LHCN-M2 (cell line): ENCODE measurements at places on chromosomes 5 and 9. TPM values are rescaled to one million over a fixed set of nuclear protein-coding genes. Genes with fewer than 3 reads are reported as not detected.
A peak's percentile ranks its signal among the peaks of the same experiment; 100 is the strongest.

DNA sequence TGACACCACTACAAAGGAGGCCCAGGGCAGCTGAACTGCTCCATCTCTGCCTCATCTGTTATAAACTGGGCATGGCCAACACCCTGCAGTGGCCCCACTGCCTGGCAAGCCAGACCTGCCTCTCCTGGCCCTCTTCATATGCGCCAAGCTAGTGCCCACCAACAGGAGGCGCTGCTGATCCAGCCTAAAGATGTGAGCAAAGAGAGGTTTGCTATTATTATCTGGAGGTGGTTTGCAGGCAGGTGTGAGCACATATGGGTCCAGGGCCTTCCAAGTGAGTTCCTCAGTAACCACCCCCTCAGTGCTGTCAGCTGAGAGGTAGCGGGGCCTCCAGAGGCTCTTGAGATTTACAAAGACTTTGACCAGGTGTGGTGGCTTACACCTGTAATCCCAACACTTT lies 232.2 kb downstream of the SYK start:
- DNase-seq, result no peak

GRCh38 chr5:17413691-17414090 lies 84.3 kb upstream of the TAF11L2 start:
- no peak for DNase-seq

DNA sequence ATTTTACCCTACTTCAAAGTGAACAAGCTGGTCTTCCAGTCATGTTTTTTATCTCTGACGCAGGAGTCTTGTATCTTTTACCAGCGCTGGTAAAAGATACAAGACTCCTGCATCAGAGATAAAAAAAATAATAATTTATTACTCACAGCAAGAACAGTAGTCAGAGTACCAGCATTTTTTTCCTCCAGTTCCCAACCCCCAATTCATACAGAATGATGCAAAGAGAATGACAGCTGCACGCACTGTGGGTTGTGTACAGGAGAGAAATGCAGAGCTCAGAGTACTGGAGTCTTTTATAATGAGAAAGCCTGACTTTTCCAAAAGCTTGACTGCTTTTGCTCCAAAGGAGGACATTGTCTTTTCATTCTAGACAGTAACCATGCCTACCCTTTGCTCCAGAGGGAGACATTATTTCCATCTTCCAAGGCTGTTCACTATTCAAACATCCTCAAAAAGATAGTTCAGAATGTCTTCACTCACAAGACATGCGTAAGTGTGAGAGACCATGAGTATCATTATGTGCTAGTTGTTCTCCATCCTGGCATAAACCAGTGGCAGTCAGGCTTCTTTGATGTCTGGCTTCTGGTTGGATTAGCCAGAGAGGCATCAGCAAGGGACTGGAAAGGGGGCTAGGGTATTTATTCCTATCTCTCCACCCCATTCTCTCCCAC lies 14.3 kb upstream of the RANBP6 start:
- peak; percentile 43 for DNase-seq

The IL9 gene
- total RNA-seq, result not detected in 2 replicates
